Activated naive CD8-positive, alpha-beta T cell treated with anti-CD3 and anti-CD28 coated beads, Interleukin-2, amount 10 ng/mL, durations not matched to agents 7 days and 5 days (primary cell): ENCODE measurements at places on chromosomes 6 and 20. TPM values are rescaled to one million over a fixed set of nuclear protein-coding genes. Genes with fewer than 3 reads are reported as not detected.

DNA sequence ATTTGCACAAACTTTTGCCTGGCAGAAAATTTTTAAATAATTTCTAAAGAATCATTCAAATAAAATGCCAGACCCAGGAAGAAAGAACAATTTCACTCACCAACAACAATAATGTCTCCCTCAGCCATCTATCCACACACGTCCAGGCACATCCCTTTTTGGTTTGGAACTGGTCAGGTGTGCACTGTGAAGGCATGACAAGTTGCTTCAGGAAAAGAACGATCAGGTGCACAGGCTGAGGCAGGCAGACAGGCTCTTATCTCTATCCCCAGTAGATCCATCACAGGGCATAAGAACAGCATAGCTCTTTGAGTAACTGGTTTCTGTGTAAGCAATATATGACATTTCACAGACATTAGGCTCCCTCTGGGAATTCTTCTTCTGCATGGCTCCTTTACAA, 18.1 kb upstream of the NXT1 start:
- H3K27me3 ChIP-seq, result no peaks in the 10 kb centered on the region
- H3K4me1 ChIP-seq, result peaks cover 10% of the 10 kb centered on the region
- no peak for DNase-seq
- H3K27ac ChIP-seq, result no peak overlapping the region

- no peak overlapping the region for H3K27ac ChIP-seq
- no peaks in the 10 kb centered on the region for H3K36me3 ChIP-seq
- peaks cover 6% of the 10 kb centered on the region for H3K4me1 ChIP-seq
- peaks cover 25% of the 10 kb centered on the region for H3K27me3 ChIP-seq
Observed at GRCh38 chr20:51122931-51123658, 100.2 kb upstream of the KCNG1 start.

- DNase-seq, result no peak
- no peaks in the 10 kb centered on the region for H3K27me3 ChIP-seq
- H3K27ac ChIP-seq, result no peak overlapping the region
- no peaks in the 10 kb centered on the region for H3K4me1 ChIP-seq
- no peaks in the 10 kb centered on the region for H3K36me3 ChIP-seq
- no peak overlapping the region for H3K4me3 ChIP-seq
Observed at GRCh38 chr6:164750128-164750527, 559.3 kb downstream of the C6orf118 start.

Gene FAM229B
- total RNA-seq, result 1.9 TPM

DNA sequence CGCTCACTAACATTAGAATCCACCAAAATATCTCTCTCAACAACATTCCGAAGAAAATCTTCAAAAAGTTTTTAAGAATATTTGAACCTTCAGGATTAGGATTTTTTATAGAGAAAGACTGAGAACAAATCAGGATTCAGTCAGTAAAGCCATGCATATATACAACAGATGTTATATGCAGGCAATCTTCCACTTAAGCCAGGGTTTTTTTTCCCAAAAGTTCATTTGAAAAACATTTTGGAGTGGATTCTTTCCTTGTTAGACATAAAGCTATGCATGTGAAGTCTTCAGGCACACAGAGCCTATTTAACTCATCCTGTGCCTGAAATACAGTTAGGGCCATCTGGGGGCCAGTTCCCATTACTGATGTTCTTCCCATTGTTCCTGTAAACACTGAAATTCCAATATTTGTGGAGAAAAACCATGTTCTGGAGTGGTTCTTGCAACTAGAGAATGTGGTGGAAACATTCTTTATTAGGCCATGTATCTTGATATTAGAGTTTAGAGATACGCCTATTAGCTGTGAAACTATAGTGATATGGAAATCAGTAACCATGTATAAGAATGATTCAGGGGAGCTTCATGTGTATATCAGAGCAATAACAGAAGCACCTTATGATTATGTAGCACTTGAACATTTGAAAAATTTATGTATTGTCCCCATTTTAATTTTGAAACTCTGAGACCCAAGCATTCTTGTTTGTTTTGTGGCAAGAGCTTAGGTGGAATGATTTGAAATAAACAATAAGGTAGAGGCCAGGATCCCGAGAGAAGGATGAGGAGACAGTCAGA, 61.7 kb downstream of the PLEKHG1 start:
- no peaks in the 10 kb centered on the region for H3K36me3 ChIP-seq
- no peak overlapping the region for H3K4me3 ChIP-seq
- no peak overlapping the region for H3K27ac ChIP-seq
- no peak for DNase-seq
- no peaks in the 10 kb centered on the region for H3K4me1 ChIP-seq
